ENCODE measurements at places on chromosomes 6 and 20.

DNA sequence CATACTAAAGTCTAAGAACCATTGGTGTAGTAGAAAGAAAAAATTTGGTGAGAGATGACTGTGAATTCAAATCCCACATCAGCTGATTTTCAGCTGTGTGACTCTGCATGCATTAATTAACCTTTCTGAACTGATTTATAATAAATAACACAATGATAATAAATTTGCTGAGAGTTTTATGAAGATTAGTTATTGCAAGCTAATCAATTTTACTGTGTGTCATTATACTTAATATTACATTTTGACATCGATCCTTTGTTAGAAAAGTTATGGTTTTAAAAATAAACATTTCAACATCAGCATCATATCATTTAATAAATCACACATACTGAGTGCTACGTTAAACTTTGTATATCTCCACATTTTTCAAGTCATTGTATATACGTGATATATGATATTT is 599.7 kb upstream of the MMS22L start:
- no peak for DNase-seq

- no peak for DNase-seq
These were observed 92.7 kb downstream of the DACT2 start for GRCh38 chr6:168226902-168227318.

DNA sequence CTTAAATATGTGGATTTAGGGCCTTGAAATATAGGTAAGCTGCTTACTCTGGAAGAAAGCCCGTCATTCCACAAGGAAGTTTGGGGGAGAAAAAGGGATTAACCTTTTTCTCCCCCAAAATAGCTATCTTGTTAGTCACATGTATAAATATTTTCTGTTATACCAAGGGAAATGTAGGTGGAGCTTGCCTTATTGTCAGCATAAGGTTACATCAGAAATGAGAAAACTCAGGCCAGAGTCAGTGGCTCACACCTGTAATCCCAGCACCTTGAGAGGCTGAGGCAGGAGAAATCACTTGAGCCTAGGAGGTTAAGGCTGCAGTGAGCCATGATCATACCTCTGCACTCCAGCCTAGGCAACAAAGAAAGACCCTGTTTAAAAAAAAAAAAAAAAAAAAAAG is 129.9 kb downstream of the LRFN2 start:
- DNase-seq, result no peak

DNA sequence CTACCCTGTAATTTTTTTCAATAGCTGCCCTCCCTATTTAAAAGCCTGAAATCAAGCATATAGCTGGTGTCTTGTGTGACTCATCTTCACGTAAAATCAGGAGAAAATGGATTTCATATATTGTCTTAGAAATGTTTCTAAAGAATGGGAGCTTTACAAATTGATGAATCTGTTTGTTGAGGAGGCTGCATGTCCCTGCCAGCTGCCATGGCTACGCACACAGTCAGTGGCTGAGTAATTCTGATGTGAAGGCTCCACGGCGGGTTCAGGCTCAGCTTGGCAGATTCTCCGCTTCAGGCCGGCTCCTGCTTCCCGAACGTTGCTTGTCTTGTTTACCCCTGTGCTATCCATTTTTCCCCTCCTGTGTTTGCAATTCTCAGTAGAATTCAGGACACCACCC is 82.8 kb downstream of the CCDC170 start:
- no peak for DNase-seq

- no peak for DNase-seq
These were observed 7.1 kb upstream of the TSPYL1 start for GRCh38 chr6:116286773-116287358.

- peak; percentile 52 for DNase-seq
These were observed 26.7 kb downstream of the IYD start for GRCh38 chr6:150395388-150396009.

All from CD4-positive, alpha-beta T cell treated with Interleukin-10 for 1 hour (primary cell).